ENCODE measurements at places on chromosomes 1 and 21.

DNA sequence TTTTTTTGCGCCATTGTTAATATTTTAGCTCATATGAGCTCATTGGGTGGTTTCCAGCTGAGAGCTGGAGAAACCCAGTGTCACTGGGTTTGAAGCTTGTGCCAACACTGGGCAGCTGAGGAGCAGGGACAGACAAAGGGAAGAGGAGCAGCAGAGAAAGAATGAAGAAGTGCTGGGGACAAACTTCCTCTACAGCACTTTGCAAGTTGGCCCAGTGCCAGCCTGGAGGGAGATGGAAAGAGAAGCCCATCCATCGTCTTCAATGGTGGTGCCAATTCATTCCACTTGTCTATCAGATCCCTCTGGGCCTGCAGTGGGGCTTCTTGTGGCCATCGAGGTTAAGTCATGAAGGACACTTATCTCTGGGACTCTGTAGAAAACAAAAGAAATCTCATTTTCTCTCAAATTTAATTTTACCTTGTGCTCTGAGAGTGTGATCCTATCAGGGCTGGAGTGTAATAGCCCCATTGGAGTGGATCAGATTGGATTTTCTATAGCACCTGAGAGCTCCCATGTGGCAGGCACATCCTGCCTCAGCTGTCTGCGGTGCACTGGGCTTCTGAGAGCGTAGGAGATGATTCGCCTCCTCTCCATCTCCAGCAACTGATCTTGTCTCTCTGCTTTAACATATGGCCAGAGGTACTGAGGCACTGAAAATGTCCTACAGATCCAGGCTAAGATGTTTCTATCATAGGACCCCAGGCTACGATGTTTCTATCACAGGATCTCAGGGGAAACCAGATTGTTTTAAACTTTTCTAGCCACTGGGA lies 114.7 kb downstream of the TNR start:
- no peak for DNase-seq

DNA sequence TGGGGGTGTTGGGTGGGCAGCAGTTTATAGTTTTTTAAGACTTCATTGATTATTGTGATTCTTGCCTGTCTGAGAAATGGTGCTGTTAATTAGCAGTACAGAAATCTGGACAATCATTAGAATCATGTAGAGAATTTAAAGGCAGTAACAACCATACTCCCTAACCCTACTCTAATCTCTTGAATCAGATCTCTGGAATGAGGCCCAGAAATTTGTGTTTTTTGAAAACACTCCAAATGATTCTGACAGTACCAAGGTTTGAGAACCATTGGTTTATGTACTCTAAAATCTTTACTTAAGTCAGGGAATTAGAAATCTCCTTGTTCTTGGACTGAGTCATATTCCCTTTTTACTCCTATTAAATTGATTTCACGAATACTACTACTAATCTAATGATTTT lies 24.0 kb downstream of the FNBP1L start:
- DNase-seq: no peak

GRCh38 chr1:40887012-40887378 lies 24.8 kb upstream of the CITED4 start:
- no peak for DNase-seq

DNA sequence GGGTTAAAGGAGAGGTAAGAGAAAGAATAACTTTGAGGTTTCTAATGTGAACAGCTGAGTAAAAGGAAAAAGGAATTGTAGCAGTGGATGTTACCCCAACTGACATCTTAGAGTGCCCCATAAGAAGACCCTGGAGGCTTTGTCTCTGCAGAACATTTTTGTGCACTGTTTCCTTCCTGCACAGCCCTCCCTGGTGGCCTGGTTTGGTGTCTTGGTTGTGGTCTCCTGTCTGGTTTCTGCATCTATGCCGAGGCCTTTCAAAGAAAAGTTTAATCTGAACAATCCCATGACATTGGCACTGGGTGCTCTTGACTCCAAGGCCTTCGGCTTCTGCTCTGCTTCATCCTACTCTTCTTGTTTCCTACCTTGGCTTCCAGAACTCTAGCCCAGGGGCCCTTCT lies 57.8 kb downstream of the RHOU start:
- DNase-seq: no peak

- no peak for DNase-seq
Measured at GRCh38 chr1:59691261-59691660, 123.5 kb upstream of the HOOK1 start.

DNA sequence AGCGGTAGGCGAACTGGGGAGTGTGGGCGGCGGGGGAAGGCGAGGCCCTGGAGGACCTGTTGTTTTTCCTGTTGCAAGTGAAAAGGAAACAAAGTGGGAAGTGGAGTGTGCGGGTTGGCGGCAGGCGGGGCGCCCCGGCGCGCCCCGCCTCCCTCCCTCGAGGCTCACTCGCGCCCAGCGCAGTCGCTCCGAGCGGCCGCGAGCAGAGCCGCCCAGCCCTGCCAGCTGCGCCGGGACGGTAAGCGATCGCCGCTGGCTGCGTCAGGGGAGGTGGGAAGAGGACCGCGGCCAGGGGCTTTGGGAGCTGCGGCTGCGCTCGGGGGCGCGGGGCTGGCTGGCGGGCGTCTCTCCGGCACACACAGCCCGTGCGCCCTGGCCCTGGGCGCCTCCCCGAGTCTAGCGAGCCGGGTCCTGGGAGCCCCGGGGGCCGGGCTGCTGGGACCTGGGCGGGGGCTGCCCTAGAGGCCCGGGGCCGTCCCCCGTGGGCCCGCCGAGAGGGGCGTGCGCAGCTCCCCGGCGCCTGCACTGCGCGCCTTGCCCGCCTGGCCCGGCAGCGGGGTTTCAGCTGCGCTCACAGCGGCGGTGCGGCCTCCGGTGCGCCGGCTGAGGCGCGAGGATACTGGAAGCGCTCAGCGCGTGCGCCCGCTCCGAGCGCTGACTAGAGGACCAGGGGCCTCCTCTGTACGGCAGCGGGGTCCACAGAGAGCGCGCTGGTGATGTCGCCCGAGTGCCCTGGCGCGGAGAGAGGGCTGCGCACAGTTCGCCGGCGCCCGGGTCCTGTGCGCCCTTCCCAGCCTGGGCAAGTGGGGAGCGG lies at the start of gene PIK3CD:
Gene PIK3CD, plus strand, starts transcription at position 167 of the 814 bp plus-strand sequence. CDS start 58,725 bp downstream, outside the sequence.
- DNase-seq: peak; percentile 85

- no peak for DNase-seq
Measured at GRCh38 chr1:176205332-176205914, 1.7 kb downstream of the COP1 start.

GRCh38 chr1:51516649-51517158 lies 2.4 kb downstream of the EPS15 start:
- DNase-seq: no peak

- DNase-seq: no peak
Measured at GRCh38 chr1:174405219-174405618, 42.5 kb upstream of the GPR52 start.

DNA sequence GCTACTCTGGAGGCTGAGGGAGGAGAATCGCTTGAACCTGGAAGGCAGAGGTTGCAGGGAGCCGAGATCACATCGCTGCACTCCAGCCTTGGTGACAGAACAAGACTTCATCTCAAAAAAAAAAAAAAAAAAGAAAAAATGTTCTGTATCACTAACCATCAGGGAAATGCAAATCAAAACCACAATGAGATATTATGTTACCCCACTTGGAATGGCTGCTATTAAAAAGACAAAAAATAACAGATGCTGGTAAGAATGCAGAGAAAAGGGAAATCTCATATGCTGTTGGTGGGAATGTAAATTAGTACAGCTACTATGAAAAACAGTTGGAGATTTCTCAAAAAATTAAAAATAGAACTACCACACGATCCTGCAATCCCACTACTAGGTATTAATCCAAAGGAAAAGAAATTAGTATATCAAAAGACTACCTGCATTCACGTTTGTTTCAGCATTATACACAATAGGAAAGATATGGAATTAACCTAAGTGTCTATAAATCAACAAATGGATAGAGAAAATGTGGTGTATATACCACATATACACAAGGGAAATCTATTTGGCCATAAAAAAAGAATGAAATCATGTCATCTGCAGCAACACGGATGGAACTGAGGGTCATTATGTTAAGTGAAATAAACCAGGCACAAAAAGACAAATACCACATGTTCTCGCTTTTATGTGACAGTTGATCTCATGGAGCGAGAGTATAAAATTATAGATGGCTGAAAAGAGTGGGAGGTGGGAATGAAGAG lies 62.6 kb downstream of the ABL2 start:
- peak; percentile 15 for DNase-seq

- DNase-seq: no peak
Measured at GRCh38 chr1:67566803-67567377, 118.1 kb upstream of the GADD45A start.

- no peak for DNase-seq
Measured at GRCh38 chr1:54268762-54269297, 68.9 kb downstream of the MRPL37 start.

GRCh38 chr1:215825056-215825455 lies 258.0 kb downstream of the KCTD3 start:
- no peak for DNase-seq

DNA sequence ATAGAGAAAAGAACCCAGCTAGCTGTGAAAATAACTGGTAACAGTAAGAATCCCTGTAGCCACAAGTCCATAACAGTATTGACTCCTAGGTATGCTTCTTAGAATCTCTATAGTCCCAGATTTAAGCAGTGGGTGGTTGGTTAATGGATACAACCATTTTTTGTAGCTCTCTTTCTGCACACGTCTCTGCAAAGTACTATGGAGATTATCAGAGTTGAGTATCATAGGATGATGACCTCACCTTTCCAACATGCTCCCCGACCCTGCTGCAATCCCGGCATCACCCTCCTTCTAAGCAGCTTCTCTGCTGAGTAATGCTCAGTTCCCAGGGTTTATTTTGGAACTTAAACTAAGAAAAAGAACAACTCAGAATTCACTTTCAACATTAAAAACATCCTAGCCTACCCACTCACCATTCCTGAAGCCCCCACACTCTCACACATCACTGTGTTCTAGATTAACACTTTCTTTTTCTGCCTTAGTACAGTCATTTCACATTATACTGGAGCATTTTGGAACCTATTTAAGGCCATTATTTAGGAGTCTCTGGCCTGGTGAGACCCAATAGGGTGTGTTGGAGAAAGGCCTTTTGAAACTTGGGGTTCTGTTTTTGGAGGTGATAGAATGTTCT lies 2.7 kb downstream of the MLLT11 start:
- peak; percentile 48 for DNase-seq

- DNase-seq: no peak
Measured at GRCh38 chr1:55749975-55750627, 534.9 kb upstream of the USP24 start.

DNA sequence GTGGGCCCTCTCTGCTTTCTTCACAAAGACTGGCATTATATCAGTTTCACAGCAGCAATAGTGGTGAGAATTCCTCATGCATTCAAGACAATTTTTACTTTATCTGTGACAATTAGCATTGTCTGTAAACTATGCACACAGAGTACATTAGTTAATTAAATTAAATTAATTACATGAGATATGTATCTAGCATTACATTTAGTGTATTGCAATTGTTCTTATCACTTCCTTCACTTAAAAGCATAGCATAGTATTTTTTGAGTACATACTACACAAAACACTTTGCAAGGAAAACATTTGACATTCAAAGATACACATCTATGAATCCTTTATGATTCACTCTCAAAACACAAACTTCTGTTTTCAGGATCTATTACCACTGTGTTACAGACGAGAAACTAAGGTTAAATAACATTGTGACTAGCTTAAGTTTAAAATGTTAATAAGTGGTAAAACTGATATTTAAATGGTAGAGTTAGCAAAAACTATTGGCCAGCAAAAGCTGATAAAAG lies 1542.6 kb downstream of the PLA2G4A start:
- peak; percentile 2 for DNase-seq

GRCh38 chr1:54302951-54303843 lies 103.0 kb downstream of the SSBP3 start:
- DNase-seq: peak; percentile 60

- no peak for DNase-seq
Measured at GRCh38 chr1:25182629-25183028, 49.7 kb downstream of the SYF2 start.

DNA sequence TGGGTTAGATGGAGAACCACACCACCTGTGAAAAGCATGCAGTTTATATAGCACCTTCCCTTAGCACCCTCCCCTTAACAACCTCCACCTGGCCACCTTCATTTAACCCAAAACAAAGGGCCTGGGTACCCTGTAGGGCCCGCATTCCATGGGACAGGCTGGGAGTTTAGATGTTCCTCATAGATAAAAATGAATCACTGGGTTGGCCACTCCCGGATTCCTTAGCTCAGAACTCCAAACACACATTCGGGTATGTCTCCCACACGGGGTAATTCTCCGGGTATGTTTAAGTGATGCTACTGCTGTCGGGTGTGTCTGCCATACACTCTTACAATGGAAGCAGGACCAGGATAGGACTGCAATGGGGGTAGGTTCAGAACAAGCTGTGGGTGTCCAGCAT lies 43.9 kb upstream of the FOXO6 start:
- DNase-seq: no peak

- no peak for DNase-seq
Measured at GRCh38 chr1:66731170-66731865, 20.9 kb upstream of the DYNLT5 start.

GRCh38 chr1:224770336-224770693 lies 154.2 kb downstream of the CNIH3 start:
- DNase-seq: no peak

- no peak for DNase-seq
Measured at GRCh38 chr21:46437511-46437910, 21.2 kb upstream of the DIP2A start.

DNA sequence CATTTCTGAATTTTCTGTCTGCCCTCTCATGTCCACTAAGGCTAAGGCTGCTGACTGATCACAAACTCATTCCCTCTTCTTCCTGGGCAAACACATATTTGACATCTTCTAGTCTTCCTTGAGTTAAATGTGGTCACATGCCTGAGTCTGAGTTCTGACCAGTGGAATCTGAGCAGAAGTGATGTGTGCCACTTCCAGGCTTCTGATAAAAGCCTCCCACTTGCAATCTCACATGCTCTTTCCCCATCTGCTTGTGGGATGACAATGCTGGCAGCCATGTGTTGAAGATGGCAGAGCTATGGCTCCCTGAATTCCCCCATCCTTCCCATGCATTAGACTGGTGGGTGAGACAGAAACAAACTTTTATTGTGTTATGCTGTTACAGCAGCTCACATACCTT lies 149.9 kb upstream of the ZNF648 start:
- no peak for DNase-seq

DNA sequence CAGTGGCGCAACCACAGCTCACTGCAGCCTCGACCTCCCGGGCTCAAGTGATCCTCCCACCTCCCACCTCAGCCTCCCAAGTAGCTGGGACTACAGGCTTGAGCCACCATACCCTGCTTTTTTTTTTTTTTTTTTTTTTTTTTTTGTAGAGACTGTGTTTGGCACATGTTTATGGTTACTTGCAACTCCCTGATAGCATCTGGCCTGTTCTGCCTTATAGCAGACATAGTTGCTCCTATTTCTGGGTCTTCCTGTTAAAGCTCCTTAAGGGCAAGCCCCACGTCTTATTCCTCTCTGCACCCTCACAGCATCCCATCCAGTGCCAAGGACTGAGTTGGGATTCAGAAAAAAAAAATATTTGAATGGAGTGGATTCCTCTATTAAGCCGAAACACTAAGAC lies 17.1 kb upstream of the CNR2 start:
- no peak for DNase-seq

DNA sequence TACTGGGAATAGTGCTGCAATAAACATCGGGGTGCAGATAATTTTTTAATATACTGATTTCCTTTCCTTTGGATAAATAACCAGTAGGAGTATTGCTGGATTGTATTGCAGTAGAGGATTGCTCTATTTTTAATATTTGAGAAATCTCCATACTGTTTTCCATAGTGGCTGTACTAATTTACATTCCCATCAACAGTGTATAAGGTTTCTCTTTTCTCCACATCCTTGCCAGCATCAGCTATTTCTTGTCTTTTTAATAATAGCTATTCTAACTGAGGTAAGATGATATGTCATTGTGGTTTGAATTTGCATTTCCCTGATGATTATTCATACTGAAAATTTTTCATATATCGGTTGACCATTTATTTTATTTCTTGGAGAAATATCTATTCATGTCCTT lies 31.1 kb downstream of the GJA5 start:
- no peak for DNase-seq

All from SK-N-SH (cell line).